ENCODE measurements at places on chromosomes 7 and 10.

DNA sequence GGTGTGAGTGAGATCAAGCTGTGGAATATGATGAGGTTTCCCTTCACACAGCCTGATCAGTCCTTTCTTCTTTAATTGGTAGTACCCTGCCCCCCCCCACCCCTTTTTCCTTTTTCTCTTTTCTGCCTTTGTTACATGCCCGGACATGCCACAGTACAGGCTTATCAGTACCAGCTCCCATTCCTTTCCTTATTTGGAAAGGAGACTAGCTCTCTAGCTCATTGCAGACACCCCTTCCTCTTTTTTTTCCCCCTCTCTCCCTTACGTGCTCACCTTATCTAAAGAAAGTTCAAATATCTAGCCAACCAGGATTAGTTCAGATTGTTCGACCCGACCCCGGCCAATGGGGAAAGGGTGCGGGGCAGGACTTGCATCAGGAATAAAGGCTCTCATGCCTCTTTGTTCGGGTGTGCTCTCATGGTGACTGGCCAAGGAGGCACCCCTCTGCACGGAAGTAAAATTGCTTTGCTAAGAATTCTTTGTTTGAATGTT is 230.4 kb downstream of the ACTR3B start:
- DNase-seq: no peak

DNA sequence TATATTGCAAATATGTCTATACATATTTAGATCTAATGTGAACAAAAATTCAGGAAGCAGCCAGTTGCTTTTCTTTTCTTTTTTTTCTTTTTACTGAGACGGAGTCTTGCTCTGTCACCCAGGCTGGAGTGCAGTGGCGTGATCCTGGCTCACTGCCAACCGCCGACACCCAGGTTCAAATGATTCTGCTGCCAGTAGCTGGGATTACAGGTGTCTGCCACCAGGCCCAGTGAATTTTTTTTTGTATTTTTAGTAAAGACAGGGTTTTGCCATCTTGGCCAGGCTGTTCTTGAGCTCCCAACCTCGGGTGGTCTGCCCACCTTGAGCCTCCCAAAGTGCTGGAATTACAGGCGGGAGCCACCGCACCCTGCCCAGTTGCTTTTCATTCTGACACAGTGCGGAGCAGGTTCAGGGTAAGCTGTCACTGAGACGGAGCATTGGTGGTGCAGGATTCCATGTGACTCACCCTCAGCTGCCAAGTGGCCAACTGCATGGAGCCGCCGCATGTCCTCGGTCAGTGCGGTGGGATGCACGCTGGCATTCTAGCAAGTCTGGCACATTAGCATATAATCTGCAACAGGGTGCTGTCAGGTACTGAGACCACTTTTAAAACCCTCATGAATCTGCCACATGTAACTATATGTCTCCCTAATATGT is 362.7 kb downstream of the DNAJB6 start:
- DNase-seq: no peak

DNA sequence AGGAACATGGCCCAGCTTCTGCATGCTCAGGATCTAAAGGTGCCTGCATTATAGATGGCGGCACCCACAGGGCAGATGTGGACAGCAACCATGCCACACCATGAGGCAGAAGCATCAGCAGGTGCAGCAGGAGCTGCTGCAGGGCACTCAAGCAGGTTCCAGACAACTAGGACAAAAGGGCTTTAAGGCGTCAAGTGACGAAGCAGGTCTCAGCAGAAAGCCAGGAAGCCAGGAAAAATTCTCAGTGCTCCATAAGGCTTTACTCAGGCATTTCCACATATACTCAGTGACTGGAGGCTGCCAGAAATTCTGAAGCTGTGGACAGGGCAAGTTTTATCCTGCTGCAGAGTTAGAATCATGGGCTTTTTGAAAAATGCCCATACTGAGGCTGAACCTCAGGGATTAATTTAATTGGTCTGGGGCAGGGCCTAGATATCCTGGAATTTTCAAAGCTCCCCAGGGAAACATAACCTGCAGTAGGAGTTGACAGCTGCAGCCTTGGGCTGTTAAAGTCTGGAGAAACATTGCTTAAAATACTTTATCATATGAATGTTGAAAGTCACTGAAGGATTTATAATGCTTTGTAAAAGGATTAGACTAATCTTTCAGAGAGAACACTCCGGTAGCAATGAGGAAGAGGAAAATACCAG is 68.1 kb upstream of the RNF148 start:
- no peak for DNase-seq

GRCh38 chr7:151833213-151833651 is 43.7 kb downstream of the PRKAG2 start:
- no peak for DNase-seq

- DNase-seq: no peak
Measured at GRCh38 chr10:110566472-110567200, 859 bp upstream of the SMC3 start.

- no peak for DNase-seq
Measured at GRCh38 chr7:38375453-38375852, 102.0 kb upstream of the TARP start.

DNA sequence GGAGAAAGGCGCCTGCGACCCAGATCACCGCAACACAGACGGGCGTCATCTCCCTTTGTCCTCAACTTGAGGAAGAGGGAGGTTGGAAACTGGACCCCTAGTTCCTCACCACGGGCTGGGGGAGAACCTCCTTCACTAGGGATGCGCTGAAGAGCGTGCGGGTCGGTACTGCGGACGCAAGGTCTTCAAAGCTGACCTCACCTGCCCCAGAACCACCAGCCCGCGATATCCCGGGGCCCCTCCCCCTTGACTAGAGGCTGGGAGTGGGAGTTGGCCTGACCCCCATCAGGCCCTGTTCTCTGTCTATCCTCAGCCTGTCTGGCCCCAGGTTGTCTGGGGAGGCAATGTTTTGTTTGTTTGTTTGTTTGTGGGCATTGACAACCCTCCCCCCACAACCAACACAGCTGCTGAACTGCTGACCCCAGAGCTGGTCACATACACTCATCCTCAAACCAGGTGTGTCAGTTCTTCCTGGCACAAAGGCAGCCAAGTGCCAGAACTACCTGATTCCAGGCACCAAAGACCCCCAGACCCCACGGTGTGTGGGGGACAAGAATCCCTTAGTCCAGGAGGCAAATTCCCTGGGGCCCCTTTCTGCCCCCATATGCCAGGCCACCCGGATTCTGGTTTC is 2.9 kb downstream of the NPM3 start:
- no peak for DNase-seq

- DNase-seq: no peak
Measured at GRCh38 chr10:49608166-49609005, 1.7 kb upstream of the SLC18A3 start.

GRCh38 chr7:14954035-14954434 is 51.5 kb upstream of the DGKB start:
- DNase-seq: no peak

DNA sequence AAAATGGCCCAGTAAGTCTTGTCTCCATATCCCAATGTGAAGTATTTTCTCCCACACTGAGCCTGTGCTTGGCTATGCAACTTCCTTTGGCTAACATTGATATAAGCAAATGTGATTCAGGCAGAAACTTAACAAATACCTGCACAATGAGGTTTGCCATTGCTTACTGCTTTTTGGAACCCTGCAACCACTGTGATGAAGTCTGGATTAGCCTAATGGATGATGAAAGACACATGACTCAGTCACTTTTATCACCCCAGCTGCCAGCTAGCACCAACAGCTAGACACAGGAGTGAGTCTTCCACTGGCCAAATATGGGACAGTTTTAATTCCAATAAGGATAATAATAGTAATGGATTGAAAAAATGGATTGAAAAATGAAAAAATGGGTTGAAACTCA is 854.5 kb downstream of the GRM8 start:
- DNase-seq: no peak

DNA sequence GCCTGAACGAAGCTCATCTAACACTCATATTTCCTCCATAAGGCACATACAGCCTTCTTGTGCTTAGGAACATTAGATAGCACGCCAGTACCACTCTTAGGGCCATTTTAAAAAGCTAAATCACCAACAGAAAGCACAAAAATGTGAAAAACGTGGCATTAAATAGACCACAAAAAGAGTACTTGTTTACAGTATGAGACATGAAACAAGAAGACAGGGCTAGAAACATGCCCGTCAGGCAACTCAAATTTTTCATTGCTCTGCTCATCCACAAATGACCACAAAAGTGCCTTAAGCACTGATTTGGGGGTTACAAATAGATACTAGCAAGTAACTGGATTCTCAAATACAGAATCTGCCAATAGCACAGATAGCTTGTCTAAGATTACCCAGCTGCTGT is 67.8 kb downstream of the ELMO1 start:
- DNase-seq: no peak

DNA sequence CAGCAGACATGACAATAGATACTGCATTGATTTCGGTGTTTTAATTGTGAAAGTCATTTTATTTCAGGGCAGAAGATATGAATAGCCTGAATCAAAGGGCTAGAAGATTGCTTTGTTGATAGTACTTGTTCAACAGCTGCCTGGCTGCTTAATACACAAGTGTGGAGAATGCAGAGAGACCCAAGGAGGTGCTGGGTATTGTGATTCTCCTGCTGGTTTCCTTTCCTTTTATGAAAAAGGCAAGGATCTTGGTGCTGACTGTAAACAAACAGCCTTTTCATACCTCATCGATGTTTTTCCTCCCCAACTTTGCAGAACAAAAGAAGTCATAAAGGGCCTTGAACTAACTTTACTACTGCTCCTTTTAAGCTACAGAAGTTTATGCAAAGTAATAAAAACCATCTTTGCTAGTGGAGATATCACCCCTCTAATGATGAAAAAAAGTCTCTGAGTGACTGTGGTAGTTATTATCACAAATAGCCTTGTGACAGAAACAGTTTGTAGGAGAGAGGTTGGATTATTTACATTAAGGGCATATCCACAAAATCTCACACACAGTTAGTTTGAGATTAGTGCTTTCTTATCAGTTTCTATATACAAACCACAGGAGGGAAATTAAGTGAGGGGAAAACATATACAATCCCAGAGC is 800.0 kb downstream of the LRMDA start:
- DNase-seq: no peak

GRCh38 chr7:98460902-98461301 is 60.0 kb upstream of the BAIAP2L1 start:
- no peak for DNase-seq

DNA sequence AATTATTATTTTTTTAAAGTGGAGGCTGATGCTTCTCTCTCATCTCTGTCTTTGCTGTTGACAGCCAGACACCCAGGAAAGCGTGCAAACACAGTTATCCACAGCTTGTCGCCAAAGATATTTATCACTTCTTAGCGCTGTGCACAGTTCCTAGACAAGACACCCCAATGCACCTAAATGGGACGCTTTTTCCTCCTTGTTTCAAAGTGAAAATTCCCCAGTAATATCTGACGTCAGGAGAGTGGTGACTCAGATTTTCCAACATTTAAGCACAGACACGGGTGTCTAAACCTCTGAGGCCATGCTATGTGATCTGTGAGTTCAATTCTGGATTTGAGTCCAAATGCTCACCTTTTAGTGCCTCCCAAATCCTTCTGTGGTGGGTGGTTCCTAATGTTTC is 151.6 kb downstream of the EMX2 start:
- no peak for DNase-seq
